ENCODE measurements at places on chromosomes 2 and 18.

- DNase-seq = no peak
Observed at GRCh38 chr18:69720422-69720821, 227.3 kb downstream of the CD226 start.

- no peak for DNase-seq
Observed at GRCh38 chr18:79577451-79578395, 101.9 kb upstream of the CTDP1 start.

GRCh38 chr2:120551522-120551921 is 184.1 kb upstream of the GLI2 start:
- DNase-seq = no peak

- no peak for DNase-seq
Observed at GRCh38 chr2:6754419-6754818, 111.3 kb downstream of the CMPK2 start.

DNA sequence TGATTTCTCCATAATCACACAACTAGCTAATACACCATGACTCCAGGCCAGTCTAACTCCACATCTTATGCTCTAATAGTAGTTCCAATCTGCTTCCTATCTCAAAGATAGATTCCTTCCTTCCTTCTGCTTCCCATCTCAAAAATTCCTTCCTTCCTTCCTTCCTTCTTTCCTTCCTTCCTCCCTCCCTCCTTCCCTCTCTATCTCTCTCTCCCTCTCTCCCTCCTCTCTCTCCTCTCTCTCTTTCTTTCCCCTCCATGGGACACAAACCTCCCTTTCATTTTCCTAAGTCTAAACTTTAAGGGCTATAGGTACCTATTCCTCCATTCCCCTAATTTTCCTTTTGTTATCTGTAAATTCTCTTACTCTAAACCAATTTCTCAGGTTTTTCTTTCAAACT is 62.5 kb downstream of the CCDC88A start:
- DNase-seq = no peak

DNA sequence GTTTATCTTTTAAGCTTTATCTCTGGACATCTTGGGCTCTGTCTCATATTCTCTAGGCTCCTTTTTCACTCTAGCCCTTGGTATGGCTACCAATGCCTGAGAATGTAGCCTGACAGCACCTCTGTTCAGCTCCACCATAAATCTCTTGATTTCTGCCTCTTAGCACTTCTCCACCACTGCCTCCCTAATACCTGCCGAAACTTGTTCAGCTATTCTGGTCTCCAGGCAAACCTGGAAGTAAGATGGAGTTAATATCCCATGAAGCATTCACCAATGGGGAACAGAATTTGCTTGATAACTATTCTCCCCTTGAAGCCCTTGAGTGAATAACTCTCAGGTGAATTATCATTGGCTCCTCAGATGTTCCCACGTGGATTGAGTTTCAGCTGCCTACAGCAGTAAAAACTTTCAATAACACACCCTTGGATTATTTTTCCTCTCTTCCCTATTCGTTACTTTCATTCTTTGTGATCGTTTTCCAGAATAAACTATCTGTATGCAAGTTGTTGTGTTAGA is 145.6 kb downstream of the EVA1A start:
- no peak for DNase-seq

DNA sequence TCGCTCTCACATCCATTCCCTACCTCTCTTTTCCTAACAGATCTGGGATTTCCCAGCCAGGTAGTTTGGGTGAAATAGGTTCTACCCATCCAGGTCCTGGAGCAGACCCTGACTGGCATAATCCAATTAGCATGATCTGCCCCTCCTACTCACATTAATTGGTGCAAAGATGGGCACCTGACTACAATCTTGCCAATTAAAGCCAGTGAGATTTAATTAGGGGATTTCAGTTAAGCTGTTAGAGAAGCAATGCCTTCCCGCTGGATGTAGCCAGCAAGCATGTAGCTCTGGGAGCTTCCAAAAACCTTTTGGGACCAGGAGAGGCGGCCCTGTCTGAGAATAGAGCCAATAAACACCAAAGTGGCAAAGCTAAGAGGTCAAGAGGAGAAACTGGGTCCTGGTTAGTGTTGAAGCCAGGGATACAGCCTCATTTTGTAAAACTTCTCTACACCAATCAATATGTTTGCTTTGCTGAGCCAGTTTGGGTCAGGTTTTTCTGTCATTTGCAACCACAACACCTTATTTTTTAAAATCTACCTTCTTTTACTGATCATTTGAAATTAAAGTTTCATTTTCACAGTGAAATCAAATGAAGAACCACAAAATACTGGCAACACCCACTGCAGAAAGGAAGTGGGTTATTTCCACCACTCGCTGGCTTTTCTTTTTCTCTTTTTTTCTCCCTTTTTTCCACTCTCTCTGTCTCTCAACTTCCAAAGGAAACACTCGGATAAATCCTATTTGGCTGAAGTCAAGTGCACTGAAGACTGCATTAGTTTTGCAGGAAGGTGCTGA is 3.2 kb upstream of the TTC39C start:
- DNase-seq = no peak

DNA sequence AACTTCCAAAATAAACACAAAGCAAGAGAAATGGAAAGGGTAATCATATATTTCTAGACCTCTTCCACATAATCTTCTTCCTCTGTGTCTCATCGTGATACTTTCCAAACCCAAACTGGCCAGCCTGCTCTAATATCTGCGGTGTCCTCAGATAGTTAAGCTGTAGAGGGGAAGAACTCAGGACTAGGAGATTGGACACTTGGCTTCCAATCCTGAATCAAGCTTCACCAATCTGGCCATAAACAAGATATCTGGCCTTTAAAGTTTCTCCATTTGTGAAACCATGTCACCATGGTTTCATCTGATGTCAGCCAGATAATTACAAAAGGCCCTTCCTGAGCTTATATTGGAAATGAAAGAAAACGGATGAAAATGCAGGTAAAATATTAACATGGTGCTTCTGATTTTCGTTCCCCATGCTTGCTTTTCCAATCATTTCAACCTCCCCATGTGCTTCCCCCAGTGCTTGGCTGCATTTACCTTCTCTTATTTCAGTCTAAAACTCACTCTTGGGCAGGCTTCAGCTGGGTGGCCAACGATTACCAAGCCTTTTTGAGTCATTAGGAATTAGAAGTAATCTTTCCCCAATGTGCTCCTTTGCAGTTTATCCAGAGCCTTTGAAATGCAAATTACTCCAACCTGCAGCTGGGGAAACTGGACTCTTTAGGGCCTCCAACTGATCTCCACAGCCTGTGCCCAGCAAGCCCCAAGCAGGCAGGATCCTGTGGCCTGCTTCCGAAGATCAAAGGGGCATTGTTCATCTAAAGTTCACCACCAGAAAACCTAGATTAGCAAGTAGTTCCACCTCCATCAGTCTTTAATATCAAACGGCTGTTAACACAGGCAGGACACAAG is 44.5 kb upstream of the MYCN start:
- no peak for DNase-seq

- no peak for DNase-seq
Observed at GRCh38 chr2:235098269-235098668, 146.5 kb downstream of the SH3BP4 start.

- DNase-seq = no peak
Observed at GRCh38 chr2:75503048-75503607, 57.6 kb downstream of the EVA1A start.

DNA sequence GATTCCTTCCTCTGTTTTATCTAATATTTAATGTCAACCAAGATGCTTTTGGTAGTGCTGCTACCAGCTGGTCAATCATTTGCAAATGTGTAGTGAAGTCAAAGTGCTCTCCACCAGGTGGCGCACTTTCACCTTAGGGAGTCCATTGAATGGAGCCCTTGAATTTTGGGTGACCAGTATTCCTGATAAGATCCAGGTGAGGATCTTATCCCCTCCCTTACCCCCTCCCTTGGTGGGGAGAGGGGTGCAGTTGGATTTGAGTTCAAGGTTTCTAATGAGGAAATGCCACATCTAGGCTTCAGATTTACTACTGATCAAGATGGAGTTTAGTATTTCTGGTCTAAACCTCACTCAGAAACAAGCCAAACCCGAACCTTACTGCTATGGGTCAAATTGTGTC is 12.0 kb upstream of the E2F6 start:
- peak; percentile 63 for DNase-seq

- DNase-seq = no peak
Observed at GRCh38 chr2:176650838-176651555, 381.8 kb downstream of the MTX2 start.

DNA sequence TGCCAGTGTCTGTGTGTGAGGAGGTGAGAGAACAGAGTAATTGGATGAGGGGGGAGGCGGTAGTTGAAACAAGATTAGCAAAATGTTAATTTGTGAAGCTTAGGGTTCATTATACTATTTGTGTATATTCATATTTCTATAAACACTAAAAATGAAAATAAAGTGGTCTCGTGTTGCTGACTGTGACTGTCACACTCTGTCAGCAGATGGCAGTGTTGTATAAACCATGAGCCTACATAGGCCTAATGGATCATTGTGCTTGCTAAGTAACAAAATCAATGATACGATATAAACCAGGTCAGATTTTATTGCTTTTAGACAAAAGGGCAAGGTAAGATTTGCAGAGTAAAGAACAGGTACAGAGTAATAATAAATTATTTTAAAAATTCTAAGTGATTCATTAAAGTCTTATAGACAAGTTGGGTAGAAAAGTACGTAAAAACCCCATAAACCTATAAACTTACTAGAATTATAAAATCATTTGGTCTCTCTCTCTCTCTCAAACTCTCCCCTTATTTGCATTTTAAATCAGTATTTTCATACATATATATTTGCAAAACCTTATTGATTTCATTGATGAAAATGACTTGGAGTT is 182.7 kb downstream of the RPIA start:
- peak; percentile 19 for DNase-seq

DNA sequence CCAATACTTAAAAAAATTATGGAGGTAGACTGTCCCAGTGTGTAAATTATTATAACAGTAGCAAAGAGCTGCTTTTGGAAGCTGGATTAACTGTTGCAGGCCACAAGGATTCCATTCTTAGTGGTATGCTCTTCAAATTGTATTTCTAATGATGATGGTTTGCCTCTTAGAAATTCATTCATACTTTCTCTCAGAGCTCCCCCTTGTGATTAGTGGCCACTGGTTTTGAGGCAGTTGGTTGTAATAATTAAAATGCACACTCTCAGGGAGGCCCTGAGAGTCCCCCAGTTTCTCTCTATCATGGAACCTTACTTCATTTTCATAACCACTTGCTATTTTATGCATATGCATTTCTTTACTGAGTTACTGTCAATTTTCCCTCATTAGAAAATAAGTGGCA is 122.5 kb downstream of the PLA2R1 start:
- no peak for DNase-seq

GRCh38 chr2:220320326-220320725 is 692.9 kb downstream of the SLC4A3 start:
- DNase-seq = no peak

Measured in CD4-positive, alpha-beta T cell treated with Interferon gamma for 1 hour (primary cell).